ENCODE measurements at places on chromosomes 12 and 14.
A peak's percentile ranks its signal among the peaks of the same experiment; 100 is the strongest.

GRCh38 chr12:19937161-19937560 is 431.2 kb upstream of the PDE3A start:
- no peak for DNase-seq

GRCh38 chr14:21108791-21109190 is 7.9 kb downstream of the TMEM253 start:
- no peak for DNase-seq

- DNase-seq = no peak
Observed at GRCh38 chr12:70271025-70271424, 27.8 kb downstream of the CNOT2 start.

DNA sequence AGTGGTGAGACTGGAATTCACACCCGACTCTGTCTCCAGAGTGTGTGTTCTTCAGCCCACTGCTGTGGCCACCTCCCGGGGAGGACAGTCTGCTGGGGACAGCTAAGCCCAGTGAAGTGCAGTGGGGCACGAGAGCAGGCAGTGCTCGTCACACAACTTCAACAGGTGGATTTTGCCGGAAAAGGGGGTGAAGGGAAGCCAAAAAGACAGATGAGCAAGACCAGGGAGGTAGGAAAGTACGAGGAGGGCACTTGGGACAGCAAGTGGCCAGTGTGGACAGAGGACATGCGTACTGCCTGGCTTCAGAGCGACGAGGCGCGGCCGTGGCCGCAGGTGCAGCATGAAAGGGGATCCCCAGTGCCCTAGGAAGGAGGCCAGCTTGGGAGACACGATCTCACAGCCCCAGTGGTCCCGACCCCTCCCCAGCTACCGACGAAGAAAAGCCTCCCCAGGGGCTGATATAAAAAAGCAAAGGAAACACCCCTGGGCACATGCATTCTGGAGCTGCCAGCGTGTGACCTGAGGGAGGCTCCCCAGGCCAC is 96.1 kb downstream of the FBXL14 start:
- no peak for DNase-seq

DNA sequence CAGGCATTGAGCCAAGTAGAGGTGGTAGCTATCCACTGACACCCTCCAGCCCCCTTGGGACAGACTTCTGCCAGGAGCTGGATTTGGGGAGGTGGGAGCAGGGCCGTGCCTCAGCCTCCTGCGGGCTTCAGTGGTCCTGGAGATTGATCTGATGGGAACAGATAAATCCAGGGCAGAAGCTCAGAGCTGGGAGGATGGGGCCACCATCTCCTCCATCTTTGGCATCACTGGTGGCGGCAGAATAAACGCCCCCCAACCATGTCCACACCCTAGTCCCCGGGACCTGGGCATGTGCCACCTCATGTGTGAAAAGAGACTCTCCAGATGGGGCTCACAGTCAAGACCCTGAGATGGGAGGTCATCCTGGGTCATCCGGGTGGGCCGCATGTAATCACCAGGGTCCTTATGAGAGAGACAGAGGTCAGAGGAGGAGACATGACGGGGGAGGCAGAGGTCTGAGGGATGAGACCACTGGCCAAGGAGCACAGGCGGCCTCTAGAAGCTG is 209.6 kb upstream of the RTL1 start:
- no peak for DNase-seq

DNA sequence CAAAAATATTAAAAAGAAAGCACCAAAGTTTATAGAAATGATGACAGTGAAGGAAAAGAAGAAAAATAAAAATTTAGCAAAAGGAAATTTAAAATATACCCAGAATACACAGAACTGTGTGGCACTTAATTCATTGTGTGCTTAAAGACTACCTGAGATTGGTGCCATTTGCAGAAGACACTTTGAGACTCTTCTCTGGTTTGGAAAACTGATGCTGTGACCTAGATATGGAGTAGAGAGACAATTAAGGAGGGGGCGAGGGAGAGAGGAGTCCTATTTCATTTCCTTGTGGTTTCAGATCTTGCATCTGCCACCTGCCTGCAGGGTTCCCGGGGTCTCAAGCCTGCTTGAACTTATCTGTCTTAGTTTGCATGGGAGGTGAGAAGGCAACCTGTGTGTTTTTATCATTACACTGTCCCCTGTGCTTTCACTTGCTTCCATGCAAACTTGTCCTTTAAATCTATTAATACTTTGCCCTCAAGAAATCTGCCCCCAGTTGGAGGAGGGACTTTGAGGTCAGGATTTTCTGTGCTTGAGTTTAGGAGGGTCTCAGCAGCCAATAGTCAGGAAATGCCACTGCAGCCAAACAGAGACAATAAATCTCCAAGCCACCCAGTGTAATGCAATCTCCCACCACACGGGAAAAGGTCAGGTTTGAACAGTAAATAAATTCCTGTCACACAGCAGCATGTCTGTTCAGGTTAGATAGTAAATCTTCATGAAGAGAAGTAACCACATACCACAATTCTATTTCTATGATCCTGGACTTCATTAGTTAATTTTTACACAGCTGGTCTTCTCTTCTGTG is 119.4 kb downstream of the CAND1 start:
- DNase-seq = peak; percentile 57

DNA sequence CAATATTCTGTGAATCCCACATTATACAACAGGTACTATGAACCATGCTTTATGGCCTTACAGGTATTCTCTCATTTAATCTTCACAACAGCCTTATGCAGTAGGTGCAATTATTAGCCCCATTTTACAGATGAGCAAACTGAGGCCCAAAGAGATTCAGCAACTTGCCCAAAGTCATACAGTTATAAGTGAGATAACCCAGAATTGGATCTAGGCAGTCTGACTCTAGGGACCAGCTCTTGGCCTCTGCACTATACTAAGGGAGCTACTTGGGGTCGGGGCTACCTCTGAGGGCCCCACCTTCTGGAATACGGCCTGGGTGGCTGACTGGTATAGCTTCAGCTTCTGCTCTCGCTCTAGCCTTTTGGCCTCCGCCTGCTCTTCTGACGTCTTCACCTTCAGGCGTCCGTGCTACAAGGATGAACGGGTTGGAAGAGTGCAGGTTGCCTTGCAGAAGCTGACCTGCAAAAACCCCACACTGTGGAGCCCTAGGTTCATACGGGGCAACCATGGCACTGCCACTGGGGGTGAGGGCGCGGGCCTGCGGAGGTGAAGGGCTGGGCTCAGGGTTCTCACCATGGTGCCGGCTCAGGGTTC is 762 bp downstream of the RABGGTA start:
- no peak for DNase-seq

GRCh38 chr12:75747572-75748021 is 236.2 kb upstream of the KRR1 start:
- no peak for DNase-seq

DNA sequence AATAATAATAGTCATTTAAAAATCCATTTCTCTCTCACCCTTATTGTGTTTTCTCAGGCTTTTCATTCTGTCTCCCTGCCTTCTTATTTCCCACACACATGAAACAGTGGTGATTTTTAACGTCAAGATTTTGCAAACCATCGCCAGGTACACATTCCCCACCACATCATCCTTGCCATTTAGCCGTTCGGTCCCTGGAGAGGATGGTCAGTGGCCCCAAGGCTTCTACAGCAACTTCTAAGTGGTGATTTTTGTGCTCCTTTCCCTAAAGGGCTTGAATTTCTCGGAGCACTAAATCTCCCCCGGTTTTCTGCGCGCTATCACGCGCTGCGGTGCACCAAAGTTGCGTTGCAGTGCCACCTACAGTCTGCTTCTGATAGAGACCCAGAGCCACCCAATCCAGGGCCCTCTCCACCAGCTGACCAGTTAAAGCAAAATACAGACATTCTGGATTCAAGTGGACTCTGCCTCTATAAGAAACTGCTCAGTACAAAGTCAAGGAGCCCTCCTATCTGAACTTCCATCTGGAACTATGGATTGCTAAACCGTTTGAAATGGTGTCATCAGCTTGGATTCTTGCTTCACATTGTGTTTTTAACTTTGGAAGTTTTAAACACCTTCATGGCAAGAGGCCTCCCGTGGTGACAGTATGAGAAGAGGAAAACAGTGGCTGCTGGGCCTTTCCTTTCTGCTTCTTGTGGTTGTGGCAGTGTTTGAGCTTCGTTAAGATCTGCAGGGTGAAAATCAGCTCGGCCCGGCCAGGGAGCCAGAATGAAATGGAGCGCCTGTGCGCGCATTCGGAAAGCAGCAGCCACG is 234.0 kb downstream of the SPTSSA start:
- DNase-seq = peak; percentile 65

DNA sequence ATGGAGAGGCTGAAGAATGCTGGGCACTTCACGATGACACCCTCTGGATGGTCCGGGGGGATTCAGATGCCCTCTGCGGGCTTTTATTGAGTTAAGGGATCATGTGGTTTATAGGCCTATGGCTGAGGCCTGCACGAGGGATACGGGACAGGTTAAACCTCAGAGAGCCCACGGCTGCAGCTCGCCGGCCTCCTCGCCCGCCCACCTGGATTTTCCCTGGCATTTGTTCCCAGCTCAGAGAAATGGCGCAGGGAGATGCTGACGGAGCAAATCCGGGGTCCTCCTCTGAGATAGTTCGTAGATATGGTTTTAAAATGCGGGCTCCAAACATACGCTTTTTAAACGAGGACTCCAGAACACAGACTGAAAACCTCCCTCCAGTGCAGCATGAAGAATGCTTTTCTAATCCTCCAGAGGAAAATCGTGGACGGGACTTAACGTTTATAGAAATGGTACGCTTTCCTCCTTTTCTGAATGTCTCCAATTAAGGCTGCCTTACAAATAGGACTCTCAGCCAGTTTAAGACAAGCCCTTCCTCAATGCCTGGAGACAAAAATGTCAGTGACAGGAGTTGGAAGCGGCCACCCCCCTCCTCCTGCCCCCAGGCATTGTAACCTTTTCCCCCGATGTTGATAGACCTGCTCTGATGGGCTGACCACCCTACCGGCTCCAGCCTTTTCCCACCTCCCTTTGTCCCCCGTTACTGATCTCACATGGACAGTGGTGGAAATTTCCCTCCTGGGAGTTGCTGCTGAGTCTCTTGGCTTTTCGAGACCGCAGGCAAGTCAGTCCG is 16.6 kb downstream of the CCND2 start:
- no peak for DNase-seq

- no peak for DNase-seq
Observed at GRCh38 chr12:122471324-122472226, 29.2 kb downstream of the ZCCHC8 start.

- DNase-seq = no peak
Observed at GRCh38 chr14:101184572-101184971, 281.1 kb upstream of the RTL1 start.

DNA sequence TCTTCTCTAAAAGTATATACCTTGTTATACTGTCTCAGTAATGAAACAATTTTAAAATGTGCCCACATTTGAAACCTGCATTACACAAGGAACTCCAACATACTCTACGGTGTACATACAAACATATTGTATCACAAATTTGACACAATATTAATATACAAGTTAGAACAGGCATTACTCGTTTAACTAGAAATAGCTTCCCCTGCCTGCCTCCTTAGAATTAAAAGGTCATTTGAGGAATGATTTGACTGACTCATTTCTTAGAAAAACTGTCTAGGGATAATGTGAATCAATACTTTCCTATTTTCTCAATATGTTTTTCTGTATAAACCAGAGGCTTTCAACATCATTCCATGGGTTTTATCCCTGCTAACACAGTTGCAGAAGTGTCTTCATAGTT is 73.7 kb downstream of the STON2 start:
- DNase-seq = no peak

GRCh38 chr14:89614009-89614691 is 197.1 kb upstream of the FOXN3 start:
- no peak for DNase-seq

- no peak for DNase-seq
Observed at GRCh38 chr14:73744175-73744867, 30.1 kb upstream of the PNMA1 start.

DNA sequence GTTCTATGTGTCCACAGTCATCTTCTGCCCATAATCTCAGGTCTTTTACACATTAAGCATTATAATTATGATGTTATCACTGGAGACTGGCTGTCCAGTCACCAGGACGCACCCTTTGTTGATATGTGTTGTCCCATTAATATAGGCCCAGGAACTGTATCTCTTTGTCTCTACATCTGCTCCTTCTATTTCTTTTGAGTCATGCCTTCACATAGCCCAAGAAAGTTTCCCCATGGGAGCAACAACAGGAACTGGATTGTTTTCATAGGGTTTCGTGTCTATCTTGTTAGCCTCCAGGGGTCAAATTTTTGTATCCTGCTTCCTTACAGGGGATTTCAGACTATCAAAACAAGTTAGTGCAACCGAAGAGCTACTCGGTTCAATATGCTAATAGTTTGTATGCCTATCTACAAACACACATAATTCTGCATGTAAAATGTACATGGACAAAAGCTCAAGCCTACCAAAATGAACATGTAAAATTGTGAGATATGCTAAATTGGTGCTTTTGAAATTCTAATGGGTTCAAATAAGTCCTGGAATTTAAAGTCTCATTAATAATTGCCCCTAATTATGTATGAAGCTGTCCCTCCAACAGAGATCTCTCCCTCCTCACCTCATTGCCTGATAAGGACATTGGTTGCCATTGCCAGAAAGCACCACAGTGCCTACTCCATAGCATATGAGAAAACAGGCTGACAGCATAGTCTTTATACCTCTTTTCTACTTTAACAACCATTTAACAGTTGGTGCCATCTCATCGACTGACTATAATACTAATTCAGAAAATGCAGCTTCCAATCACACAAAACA is 99.8 kb upstream of the DIO2 start:
- DNase-seq = no peak

- no peak for DNase-seq
Observed at GRCh38 chr14:61609884-61610283, 85.4 kb upstream of the HIF1A start.

DNA sequence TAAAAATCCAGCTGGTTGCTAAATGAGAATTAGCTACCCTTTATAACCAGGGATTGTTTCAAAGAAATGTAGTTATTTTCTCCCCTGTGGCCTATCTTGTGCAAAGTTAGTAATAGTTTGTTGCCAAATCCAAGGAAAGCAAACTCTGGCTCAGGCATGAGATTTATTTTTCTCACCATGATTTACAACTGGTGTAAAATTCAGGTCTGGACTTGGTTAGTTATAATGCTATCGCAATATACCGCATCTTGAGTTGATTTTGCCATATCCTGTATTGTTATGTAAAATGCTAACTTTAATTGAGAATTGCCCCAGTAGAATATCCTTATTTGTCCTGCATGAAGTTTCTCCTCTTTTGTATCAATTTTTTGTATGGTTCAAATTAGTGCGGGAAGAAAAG is 135.5 kb downstream of the CRADD start:
- DNase-seq = no peak

- DNase-seq = no peak
Observed at GRCh38 chr14:104142946-104143470, 4.6 kb downstream of the KIF26A start.
